Memory B cell (primary cell): ENCODE measurements at places on chromosomes 2 and 18.

- no peak for DNase-seq
Measured at GRCh38 chr2:176642074-176642473, 372.8 kb downstream of the MTX2 start.

DNA sequence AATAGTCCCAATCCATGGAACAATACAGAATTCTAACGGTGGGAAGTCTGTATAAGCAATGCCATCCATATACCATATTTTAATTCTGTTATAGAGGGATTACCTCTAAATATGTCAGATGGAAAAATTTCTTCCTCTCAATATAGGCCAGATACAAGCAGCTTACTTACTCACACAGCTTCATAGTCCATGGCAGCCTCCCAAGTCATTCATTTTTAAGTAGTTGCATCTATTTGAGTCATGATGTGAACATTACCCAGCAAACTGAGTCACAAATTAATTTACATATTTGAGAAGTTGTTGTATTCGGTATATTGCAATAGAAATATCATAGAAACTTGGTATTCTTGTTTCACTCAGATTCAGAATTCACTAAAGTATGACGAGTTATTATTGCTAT, 20.3 kb downstream of the TBR1 start:
- no peak for DNase-seq

GRCh38 chr18:70641156-70641775, 352.4 kb downstream of the SOCS6 start:
- no peak for DNase-seq

- no peak for DNase-seq
Measured at GRCh38 chr18:31931163-31931885, 11.6 kb downstream of the TRAPPC8 start.

- no peak for DNase-seq
Measured at GRCh38 chr2:201795607-201796477, 10.5 kb upstream of the CDK15 start.

GRCh38 chr2:86393521-86394491, 47.4 kb upstream of the KDM3A start:
- DNase-seq, result no peak

- no peak for DNase-seq
Measured at GRCh38 chr2:134107402-134107801, 146.5 kb upstream of the MGAT5 start.

GRCh38 chr18:8063733-8064132, 496.6 kb downstream of the PTPRM start:
- DNase-seq, result no peak

GRCh38 chr2:47205576-47206141, 50.6 kb upstream of the STPG4 start:
- no peak for DNase-seq

DNA sequence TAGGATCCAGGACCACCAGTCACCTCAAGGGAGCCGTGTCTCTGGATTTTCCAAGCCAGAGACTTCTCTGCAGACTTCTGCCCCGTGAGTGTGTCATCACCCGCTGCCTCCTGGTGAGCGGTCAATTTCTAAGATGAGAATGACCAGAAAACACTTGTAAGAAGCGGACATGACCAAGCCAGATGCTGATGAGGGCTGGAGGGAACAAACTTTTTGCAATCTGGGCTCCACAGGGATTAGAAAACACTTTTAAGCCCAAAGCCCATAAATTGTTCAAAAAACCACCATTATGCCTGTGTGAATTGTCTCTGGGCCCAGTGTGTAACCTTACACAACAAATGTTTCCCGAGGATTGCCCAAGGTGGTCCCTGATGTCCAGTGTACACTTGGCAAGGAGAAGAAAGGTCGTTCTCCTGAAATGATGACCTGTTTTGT, 5.3 kb upstream of the NPPC start:
- DNase-seq, result no peak
